ENCODE measurements at places on chromosomes 2 and 18.

DNA sequence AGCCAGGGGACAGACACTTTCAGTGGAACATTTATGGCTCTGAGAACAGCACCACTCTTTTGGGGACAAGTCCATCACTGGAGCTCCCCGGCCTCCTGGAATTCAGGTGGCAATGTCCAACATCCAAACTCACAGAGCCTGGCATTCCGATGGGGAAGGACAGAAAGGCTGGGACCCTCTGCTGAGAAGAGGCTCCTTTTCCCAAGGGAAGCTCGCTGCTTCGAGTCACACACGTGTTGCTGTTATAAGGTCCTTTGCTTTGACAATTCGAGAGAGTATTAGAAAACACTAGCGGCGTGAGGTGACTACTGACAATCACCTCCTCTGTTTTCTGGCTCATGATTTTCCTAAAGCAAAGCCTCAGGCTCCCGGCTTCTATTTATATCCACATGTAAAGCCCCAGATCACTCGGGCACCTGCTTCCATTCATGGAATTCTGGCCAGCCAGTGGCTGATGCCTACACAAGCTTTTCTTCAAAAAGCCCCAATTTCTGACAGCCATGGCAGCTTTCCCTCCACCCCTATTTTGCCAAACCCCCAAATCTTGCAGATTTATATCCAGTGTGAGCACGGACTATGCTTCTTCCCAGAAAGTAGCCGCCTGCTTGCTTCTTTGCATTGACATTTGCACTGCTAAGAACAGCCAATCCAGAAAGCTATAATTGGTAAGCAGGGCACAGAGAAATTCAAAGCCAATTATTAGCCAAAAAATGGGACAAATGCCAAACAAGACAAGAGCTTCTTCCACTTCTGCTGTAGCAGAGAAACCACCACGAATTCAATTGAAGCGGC is 67.3 kb downstream of the NDUFA10 start:
- no peak for DNase-seq

DNA sequence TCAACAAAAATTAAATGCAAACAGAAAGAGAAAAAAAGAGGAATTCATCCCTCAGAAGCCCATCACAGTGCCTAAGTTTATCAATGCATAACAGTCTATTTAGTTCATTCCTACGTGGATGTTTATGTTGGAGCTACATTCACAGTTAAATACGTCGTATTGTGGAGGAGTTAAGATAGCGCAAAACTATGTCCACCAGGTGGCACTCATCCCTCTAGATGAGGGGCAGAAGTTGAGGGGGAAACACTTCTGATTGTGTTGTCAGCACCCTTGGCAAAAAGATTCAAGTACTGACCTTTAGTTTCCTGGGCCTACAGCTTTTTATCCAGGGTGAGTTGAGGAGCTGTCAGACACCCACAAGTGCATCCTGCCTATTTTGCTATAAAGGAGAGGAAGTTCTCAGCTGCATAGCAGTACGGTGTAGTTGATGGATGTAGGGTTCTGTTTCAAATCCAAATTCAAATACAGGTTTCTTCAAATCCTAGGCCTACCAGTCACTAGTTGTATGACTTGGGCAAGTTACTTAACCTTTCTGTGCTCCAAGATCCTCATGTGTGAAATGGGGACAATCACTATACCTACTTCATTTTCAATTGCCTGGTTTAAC is 26.8 kb upstream of the MYO1B start:
- peak; percentile 76 for DNase-seq

- DNase-seq = no peak
These were observed 540 bp downstream of the SOX11 start for GRCh38 chr2:5692561-5693286.

DNA sequence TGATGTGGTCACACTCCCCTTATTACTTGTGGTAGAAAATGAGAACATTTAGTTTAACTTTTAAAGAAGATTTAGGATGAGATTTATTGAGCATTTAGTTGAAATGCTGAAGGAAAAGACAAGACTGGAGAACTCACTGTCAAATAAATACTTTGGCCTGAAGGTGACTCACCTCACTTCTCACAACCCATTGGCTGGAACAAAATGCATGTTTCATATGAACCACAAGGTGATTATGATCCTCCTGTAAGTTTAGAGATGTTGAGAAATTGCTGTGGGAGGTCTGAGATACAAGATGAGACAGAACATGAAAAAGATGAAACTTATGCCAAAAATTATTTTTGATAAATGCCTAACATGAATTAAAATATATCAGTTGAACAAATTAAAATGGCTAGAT is 1004.5 kb downstream of the SOCS6 start:
- DNase-seq = no peak

GRCh38 chr18:25176518-25177042 is 175.4 kb downstream of the ZNF521 start:
- DNase-seq = no peak

- no peak for DNase-seq
These were observed 11.2 kb upstream of the NABP1 start for GRCh38 chr2:191666732-191667131.

DNA sequence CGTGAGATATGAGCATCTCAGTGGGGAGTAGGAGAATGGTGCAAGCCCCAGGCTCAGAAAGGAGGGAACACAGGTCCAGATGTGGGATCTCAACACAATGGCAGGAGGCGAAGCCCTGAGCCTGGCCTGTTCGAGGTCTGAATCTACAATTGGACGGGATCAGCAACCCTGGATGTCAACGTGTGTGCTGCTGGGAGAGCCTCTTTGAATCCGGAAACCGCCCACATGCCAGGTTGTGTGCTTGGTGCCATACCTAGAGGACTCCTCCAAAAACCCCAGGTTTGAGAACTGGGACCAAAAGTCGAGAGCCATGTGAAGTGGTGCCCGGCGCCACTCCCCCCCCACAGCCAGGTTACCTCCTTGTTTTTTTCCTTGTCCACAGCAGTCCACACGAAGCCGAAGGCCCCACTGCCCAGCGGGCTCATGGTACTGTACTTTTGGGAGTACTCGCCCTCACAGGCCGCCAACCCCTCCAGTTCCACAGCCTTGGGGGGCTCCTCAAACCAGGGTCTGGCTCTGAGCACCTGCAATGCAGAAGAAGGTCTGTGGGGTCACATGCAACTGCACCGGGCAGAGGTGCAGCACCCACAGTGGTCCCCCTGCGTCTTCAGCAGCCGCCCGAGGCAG is 20.4 kb upstream of the MTERF4 start:
- no peak for DNase-seq

DNA sequence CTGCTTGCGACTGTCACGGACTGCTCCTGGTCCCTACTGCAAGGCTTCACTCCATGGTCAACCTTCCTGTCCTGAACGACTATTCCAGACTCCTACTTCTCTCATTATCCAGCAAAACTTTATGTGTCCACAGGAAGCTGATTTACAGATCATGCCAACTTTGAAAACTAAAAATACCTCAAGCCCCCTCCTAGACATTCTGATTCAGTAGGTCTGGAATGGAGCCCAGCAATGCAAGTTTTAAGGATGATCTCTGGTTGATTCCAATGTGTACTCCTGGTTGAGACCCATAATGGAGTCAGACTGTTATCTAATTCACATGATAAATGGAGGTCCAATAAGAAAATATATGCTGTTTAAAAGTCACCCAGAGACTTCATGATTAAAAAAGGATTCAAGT is 13.1 kb upstream of the LRATD1 start:
- DNase-seq = no peak

DNA sequence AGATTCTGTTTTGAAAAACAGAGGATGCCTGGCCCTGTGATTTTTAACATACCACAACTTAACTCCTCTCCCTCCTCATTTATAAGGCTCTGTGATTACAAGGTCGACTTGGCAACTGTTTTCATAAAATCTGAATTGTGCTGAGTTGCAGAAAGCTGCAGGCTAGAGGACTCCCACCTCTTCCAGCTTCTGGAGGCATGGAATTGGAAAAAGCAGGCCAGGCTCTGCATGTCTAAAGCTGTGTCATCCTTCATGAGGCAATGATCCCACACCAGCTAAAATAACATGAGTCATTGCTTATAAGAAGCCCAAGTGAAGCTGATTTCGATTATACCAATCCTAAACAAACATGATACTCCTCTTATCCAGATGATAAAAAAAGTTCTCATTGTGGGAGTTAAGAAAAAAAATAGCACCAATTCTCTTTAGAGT is 11.7 kb downstream of the ARHGAP28 start:
- no peak for DNase-seq

DNA sequence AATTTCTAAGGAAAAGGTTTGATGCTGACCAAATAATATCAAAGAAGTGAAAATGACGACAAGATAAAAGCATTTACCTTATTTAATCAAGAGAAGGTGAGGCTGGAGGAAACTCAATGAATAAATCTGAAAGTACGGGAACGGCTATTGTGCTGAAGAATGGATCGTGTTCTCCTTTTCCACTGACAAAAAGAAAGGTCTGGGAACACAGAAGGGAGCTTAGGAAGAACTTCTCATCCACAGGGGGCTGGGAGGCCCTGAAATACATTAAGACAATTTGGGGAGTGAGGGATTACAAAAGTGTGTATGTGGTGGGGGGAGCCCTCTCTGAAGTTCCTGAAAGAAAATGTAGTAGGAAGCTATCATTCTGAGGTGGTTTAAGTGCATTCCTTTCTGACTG is 582.3 kb downstream of the SLC4A3 start:
- DNase-seq = no peak

DNA sequence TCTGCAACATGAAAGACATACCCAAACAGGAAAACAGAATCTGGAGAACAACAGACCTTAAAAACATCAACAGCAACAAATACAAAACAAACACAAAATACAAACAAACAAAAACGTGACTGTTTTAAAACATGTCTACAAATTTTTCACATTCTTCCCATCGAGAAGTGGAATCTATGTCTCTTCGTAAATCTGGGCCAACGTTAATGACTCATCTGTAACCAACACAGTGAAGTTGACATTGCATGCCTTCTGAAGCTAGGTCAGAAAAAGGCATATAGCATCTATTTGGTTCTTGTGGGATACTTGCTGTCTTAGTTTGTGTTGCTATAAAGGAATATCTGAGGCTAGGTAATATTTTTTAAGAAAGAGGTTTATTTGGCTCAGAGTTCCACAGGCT is 269.0 kb upstream of the FBXO11 start:
- DNase-seq = no peak

DNA sequence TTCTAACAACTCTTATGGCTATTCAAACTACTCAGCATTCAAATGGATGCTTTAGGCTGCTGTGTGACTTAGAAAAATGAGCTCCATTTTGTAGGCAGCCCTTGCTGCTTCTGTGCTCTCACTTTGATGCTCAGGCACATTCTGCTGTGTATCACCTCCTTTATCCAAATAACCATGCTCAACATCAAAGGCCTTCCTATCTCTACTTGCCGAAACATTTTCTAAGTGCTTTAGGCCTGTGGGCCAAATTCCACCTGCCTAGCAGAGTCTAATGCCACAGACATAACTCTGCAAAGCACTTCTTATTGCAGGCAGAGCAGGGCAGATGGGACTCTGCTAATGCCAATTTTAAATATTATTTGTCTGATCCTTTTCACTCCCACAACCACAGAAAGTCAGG is 397.4 kb downstream of the RND3 start:
- no peak for DNase-seq

GRCh38 chr2:13537771-13538349 is 821.1 kb downstream of the TRIB2 start:
- no peak for DNase-seq

DNA sequence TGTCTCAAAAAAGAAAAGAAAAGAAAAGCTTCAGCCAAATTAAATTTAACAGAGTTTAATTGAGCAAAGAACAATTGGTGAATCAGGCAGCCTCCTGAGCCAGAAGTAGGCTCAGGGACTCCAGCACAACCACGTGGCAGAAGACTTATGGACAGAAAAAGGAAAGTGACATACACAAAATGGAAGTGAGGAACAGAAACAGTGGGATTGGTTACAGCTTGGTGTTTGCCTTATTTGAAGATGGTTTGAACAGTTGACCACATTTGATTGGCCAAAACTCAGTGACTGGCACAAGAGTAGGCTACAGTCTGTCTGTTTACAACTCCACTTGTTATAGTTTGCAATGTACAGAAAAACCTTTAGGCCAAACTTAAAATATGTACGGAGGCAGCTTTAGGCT is 83.1 kb downstream of the SOCS6 start:
- no peak for DNase-seq

DNA sequence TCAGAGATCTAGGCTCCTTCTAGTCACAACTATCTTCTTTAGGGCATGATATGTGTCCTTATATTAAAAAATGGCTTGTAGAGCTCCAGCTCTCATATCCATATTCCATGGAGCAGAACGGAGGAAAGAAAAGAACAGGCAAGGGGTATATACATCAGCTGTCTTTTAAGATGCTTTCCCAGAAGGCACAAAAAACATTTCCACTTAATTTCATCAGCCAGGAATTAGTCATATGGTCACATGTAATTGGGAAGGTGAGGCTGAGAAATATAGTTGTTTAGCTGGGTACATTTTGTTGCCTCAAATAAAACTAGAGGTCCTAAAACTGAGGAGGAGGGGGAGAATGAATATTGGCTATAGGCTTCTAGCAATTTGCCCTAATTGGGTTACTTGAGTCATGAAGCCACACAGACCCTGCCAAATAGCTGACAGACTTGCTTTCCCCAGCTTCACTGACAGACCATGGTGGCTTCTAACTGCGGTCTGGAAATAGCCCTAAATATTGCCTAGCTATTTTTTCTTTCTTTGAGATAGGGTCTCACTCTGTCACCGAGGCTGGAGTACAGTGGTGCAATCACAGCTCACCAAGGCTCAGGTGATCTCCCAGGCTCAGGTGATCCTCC is 20.0 kb downstream of the MAIP1 start:
- DNase-seq = no peak

- no peak for DNase-seq
These were observed 80.9 kb upstream of the FOSL2 start for GRCh38 chr2:28311660-28312249.

DNA sequence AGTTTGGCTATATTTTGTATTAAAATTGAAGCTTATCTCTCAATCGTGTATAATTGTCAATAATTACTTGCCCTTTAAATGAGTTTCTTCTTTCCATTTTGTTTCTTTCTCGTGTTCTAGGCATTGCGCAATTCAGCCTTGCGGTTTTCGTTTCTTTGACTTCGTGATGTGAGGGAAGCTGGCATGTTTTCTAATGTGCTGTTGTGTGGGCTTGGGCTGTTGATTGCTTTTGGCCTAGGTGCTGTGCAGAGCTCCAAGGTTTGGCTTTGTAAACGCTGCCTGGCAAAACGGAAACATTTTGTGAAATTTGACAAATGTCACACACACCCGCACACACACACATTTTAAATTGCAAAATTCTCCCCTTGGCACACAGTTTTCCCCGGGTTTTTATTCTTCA is 242.6 kb upstream of the TCF4 start:
- no peak for DNase-seq

- DNase-seq = no peak
These were observed 344.5 kb upstream of the TNP1 start for GRCh38 chr2:217204358-217204757.

- peak; percentile 48 for DNase-seq
These were observed 638 bp downstream of the ST3GAL5 start for GRCh38 chr2:85888020-85888683.

GRCh38 chr2:8628179-8628865 is 53.5 kb upstream of the ID2 start:
- DNase-seq = no peak

DNA sequence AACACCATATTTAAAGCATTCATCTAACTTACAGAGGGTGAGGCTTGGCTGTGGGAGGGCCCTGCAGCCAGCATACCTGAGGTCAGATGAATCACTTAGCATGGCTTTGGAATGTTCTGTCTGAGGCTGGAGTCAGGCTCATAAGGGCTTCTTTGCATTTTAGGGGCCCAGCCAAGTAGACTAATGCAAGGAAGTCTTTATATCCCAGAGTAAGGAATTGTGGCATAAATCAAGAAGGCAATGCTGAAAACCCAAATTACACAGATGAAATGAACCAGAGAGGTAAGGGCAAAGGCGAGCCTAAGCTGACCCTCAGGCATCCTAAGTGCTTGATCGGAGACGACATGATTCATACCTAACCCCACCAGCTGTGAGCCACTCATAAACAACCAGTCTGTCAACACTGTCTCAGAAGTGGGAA is 383.6 kb downstream of the DCC start:
- no peak for DNase-seq
